Esophagus muscularis mucosa (tissue), 4 donors: ENCODE measurements at places on chromosomes 1 and 21. TPM values are rescaled to one million over a fixed set of nuclear protein-coding genes. Genes with fewer than 3 reads are reported as not detected.
A peak's percentile ranks its signal among the peaks of the same experiment; 100 is the strongest.

GRCh38 chr1:190880352-190880751 is 402.7 kb upstream of the BRINP3 start:
- H3K4me1 ChIP-seq = no peaks in the 10 kb centered on the region
- DNase-seq = no peak
- H3K27me3 ChIP-seq = no peaks in the 10 kb centered on the region
- H3K36me3 ChIP-seq = no peaks in the 10 kb centered on the region
- no peak overlapping the region for H3K4me3 ChIP-seq

GRCh38 chr1:9780554-9781110 is 43.1 kb downstream of the CLSTN1 start:
- no peak overlapping the region for H3K4me3 ChIP-seq
- H3K4me1 ChIP-seq = peaks cover 23% of the 10 kb centered on the region
- H3K27ac ChIP-seq = no peak overlapping the region
- no peaks in the 10 kb centered on the region for H3K36me3 ChIP-seq
- DNase-seq = no peak

GRCh38 chr1:7962636-7963377 is 1.3 kb downstream of the PARK7 start:
- no peaks in the 10 kb centered on the region for H3K27me3 ChIP-seq
- H3K4me3 ChIP-seq = peak overlapping the region; percentile 96
- H3K36me3 ChIP-seq = peaks cover 38% of the 10 kb centered on the region
- H3K4me1 ChIP-seq = peaks cover 63% of the 10 kb centered on the region
- DNase-seq = no peak
- H3K27ac ChIP-seq = no peak overlapping the region

- H3K4me1 ChIP-seq = no peaks in the 10 kb centered on the region
- peaks cover 38% of the 10 kb centered on the region for H3K27me3 ChIP-seq
- H3K4me3 ChIP-seq = no peak overlapping the region
- DNase-seq = no peak
- H3K36me3 ChIP-seq = no peaks in the 10 kb centered on the region
- no peak overlapping the region for H3K27ac ChIP-seq
These were observed 685.4 kb downstream of the PTPRU start for GRCh38 chr1:29921741-29922140.

DNA sequence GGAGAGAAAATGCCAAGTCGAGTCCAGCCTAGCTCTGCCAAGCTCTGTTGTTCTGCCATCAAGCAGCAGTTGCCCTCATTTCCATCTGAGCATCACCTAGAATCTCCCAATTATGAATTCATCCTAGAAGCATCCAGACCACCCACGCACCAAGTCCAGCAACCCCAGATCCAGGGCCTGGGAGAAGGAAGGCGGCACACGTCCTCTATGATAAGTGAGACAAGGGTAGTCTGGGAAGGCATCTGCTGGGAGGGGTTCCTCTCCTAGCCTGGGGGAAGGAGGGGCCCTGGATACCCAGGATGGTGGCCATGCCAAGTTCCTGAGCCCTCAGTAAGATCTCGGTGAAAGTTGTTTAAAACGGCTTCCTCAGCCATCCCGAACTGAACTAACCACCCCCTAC is 70.7 kb downstream of the VWA5B1 start:
- peaks cover 29% of the 10 kb centered on the region for H3K4me1 ChIP-seq
- no peak overlapping the region for H3K27ac ChIP-seq
- H3K27me3 ChIP-seq = no peaks in the 10 kb centered on the region
- no peak overlapping the region for H3K4me3 ChIP-seq
- H3K36me3 ChIP-seq = no peaks in the 10 kb centered on the region
- no peak for DNase-seq

CAPN8 gene
- total RNA-seq = 1.0 TPM

- no peaks in the 10 kb centered on the region for H3K4me1 ChIP-seq
- no peaks in the 10 kb centered on the region for H3K27me3 ChIP-seq
- no peak for DNase-seq
These were observed 22.9 kb upstream of the LDLRAP1 start for GRCh38 chr1:25520446-25521061.

DNA sequence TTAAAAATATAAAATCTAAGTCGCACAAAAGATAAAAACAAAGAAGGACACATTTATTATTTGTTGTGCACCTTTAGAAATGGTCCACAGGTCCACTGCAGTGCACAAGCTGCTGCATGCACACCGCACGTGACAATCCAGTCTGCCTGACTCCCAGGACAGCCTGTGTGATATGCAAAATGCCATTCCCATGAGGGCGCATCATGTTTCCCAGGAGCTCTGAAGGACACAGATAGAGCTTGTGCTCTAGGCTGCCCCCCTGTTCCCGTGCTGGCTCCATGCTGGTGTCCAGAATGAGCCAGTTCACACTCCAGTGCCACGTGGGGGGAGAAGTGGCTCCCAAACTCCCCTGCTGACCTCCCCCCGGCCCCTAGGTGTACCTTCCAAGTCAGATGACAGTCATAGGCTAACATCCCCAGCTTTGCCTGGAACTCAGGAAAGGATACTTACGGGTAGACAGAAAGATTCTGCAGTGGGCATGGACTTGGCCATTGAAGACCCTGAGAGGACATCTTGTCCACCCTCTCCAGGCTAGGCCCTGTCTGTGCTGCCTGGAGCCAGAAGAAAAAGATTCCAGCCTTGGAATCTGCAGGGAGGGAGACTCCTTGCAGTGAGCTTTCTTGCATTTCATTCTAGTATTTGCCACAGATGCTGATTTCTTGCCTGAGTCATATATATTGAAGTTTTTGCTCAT is 26.3 kb downstream of the RAB7B start:
- H3K27me3 ChIP-seq = no peaks in the 10 kb centered on the region
- H3K36me3 ChIP-seq = no peaks in the 10 kb centered on the region
- no peak for DNase-seq
- H3K4me3 ChIP-seq = no peak overlapping the region
- H3K27ac ChIP-seq = no peak overlapping the region

DNA sequence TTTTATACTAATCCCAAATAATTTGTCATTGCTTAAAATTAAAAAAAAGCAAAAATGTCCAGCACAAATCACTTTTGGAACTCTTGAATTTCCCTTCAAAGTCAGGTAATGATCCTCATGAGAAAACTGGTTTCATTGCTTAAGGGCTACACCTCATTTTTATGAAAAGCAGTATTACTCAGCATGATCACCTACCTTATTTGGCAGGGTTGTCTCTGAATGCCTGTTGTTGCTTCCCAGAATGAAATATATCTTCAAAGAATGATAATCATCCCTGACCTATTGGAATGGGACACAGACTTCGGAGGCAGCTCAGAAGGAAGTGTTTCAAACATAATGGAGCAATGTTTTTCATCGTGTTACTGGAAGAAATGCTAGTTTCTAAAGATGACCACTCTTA is 29.7 kb downstream of the C1orf21 start:
- H3K27ac ChIP-seq = no peak overlapping the region
- peaks cover 47% of the 10 kb centered on the region for H3K4me1 ChIP-seq
- H3K4me3 ChIP-seq = no peak overlapping the region
- no peaks in the 10 kb centered on the region for H3K27me3 ChIP-seq

DNA sequence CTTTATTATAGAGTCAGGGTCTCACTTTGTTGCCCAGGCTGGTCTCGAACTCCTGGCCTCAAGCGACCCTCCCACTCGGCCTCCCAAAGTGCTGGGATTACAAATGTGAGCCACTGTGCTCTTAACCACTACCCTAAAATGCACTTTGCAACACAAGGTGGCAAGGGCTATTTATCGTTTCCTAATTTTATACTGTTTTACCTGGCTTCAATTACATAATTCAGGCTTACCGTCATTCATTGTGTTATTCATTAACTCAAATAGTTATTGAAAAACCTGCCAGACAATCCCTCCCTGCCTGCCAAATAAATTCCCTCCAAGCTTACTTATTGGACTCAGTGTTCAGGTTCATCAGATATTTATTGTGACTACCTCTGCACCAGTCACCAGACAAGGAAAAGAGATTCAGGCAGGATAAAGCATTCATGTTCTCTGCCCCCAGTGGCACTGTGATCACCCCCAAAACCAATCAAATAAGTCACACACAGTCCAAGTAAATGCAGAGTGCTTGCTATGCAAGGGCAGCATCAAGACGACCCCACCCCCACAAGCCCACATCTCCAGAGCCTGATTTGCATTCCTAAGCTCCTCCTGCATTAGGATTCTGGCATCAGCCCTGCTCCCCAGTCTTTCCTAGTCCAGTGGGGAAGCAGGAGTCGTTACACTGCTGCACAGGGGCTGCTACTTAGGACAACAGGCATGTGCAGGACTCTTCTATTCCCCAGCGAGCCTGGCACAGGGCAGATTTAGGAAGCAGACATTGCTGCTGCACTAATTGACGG is 8.1 kb downstream of the PAQR7 start:
- no peak overlapping the region for H3K4me3 ChIP-seq
- H3K36me3 ChIP-seq = peaks cover 32% of the 10 kb centered on the region
- no peak for DNase-seq
- H3K4me1 ChIP-seq = peaks cover 14% of the 10 kb centered on the region
- no peaks in the 10 kb centered on the region for H3K27me3 ChIP-seq
- no peak overlapping the region for H3K27ac ChIP-seq

DNA sequence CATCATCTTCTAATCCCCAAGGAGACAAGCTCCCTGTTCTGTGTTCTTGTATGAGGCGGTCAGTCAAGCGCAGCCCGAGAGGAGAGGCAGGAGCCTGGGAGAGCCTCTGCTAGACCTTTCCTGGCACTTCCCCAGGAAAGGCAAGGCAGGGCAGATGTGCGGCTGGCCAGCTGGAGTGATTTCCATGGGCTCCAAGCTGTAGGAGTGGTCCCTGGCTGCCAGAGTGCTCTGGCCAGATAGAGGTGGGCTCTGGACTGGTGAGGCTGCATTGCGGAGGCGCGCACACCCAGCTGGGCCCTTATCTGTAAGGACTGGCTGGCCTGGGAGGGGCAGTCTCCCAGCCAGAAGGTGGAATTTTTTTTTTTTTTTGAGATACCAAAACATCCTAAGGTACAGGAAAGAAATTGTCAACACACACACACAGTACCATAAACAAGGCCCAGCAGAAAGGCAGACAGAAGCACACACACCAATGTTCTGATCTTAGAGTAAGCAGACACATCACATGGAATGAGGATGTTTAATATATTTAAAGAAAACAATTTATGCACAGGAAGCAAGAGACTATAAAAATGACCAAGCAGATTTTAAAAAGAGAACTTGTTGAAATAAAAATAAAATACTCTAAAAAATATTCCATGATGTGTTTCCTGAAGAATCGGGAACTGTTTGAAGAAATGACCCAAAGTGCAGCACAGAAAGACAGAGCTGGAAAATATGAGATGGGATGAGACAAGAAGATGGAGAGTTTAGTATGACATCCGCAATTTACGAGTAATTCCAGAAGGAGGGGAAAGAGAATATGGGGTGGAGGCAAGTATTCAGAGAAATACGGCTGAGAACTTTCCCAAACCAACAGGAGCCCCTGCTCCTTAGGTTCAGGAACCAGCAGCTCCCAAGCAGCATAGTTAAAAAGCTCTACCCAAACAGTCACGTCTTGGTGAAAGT is 13.4 kb downstream of the IBA57 start:
- no peak for DNase-seq
- H3K27ac ChIP-seq = peak overlapping the region; percentile 34
- H3K27me3 ChIP-seq = no peaks in the 10 kb centered on the region
- H3K4me1 ChIP-seq = peaks cover 9% of the 10 kb centered on the region
- H3K36me3 ChIP-seq = peaks cover 25% of the 10 kb centered on the region

DNA sequence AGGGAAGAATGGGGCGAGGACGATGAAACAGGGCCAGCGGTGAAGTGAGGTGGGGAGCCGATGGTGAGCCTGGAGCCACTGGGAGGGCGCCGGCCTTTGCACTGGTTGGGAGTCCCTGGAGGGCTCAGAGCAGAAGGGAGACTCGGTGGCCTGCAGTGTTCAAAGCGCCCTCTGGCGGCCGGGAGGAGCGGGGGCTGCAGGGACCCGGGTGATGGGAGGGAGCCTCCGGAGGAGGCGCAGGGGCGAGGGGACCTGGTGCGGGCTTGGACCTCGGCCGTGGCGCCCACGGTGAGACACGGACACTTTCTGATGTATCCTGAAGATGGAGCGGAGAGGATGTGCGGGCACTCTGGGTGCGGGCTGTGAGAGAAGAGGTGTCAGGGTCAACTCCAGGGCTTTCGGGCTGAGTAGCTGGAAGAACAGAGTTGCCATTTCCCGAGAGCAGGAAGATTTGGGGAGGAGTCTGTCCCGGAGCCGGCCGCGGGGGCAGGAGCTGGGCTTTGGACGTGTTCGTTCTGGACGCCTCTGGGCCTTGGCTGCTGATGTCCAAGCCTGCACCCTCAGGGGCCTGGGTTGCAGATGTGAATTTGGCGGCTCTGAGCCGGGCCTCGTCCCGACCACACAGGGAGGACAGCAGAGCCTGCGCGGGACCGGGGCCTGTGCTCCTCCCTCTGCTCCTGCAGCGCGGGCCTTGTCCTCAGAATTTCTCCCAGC is 29.7 kb downstream of the HEYL start:
- H3K27ac ChIP-seq = peak overlapping the region; percentile 34
- DNase-seq = no peak
- H3K27me3 ChIP-seq = no peaks in the 10 kb centered on the region

GRCh38 chr1:158978730-158979129 is 31.0 kb upstream of the IFI16 start:
- no peaks in the 10 kb centered on the region for H3K27me3 ChIP-seq
- DNase-seq = no peak
- no peak overlapping the region for H3K4me3 ChIP-seq
- no peaks in the 10 kb centered on the region for H3K36me3 ChIP-seq
- no peaks in the 10 kb centered on the region for H3K4me1 ChIP-seq
- H3K27ac ChIP-seq = no peak overlapping the region
